ENCODE measurements at places on chromosomes 16 and 17.
A peak's percentile ranks its signal among the peaks of the same experiment; 100 is the strongest.

- no peak for DNase-seq
These were observed 15.9 kb downstream of the NARF start for GRCh38 chr17:82474223-82475010.

DNA sequence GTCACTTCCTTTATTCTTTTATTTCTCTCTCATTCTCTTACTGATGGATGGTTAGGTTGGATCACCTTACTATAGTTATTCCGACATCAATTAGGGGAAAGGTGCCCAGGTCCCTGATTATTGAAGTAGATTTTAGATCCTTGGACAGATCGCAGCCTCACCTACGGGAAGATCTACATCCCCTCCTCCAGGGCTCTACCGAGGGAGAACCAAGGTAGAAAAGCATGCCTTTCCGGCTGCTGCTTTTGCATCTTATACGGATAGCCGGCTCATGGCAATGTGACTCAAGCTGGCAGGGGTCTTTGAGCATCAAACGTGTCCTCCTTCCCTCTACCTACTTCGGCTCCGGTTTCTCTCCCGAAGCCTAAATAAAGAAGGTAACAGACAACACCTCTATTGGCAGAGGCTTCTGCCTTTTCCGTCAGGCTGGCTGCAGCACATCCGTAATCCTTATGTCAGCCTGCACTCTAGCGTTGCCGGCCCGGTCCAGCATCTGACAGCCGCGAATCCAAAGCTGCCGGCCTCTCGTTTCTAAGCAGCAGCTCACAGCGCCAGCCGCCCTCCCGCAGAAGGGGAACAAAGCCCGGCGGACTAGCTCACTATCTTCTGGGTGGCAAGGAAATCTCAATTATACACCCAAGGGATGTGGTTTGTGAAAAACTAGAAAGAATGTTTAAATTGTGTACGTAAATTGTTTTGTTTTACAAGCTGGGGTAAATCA is 46.9 kb downstream of the IRX6 start:
- DNase-seq, result peak; percentile 82

DNA sequence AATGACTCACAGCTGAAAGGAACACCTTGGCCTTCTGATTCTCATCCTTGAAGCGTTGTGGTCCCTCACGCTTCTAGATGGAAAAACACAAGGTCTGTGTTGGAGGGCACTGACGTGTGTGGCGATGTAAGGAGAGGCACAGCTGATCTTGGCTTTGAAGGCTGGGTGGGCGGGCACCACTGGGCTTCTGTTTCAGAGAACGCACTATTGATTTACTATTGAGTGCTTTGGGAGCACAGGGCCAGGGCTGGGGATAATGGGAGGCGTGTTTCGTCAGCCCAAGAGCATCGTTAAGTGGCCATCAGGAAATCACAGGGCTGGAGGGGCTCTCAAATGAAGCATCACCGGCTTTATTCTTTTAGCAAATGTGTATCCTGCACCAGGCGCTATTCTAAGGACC is 70.7 kb downstream of the CMIP start:
- DNase-seq, result no peak

GRCh38 chr16:20803561-20804214 is 2.6 kb downstream of the ERI2 start:
- DNase-seq, result no peak

- DNase-seq, result no peak
These were observed 32.5 kb upstream of the CCR7 start for GRCh38 chr17:40597556-40598300.

- DNase-seq, result no peak
These were observed 9.7 kb downstream of the CACNG1 start for GRCh38 chr17:67054011-67054591.

Data from urothelium cell line (cell line).